ENCODE measurements at places on chromosomes 11 and 22. TPM values are rescaled to one million over a fixed set of nuclear protein-coding genes. Genes with fewer than 3 reads are reported as not detected.

The LSP1 gene
- total RNA-seq: 6.7 TPM

DNA sequence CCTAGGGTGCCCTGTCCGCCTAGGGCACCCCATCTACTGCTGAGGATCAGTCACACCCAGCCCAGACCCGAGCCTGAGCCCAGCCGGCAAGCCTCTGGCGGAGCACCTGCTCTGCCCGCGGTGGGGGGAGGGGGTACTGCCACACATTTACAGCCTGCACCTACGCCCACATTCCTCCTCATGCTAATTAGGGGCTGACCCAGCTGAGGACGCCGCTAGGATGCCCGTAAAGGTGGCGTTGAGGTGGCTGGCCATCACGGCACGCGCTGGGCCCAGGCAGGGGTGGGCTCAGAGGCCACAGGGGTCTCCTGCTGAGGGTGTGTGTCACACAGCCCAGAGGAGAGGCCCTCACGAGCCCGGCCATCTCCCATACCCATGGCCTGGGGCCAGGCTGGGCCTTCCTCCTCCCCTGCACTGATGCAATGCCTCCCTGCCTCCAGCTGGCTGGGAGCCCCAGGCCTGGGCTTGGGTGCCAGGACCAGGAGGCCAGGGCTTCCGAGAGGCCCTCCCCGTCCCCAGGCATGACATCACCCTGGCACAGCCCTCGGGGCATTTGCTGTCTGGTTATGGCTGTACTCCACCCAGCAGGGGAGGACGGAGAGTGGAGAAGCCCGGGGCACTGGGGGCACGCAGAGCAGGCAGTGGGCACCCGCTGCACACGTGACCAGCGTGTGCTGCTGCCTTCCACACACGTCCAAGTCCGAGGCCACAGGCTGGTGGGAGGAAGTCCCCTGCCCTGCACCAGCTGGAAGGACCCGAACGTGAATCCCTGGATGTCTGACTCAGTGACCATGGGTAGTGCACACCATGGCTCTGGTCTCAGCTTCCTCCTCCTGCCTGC, 12.7 kb downstream of the DUSP8 start:
- no peaks in the 10 kb centered on the region for H3K36me3 ChIP-seq
- H3K27me3 ChIP-seq: no peaks in the 10 kb centered on the region
- H3K27ac ChIP-seq: no peak overlapping the region

The LRRN4CL gene
- total RNA-seq: 31.5 TPM

- H3K27ac ChIP-seq: no peak overlapping the region
- DNase-seq: peak; percentile 12
- H3K4me3 ChIP-seq: no peak overlapping the region
Observed at GRCh38 chr11:65868076-65868667, 4.4 kb downstream of the EFEMP2 start.

GRCh38 chr22:39522567-39523300, 2.4 kb downstream of the ATF4 start:
- H3K4me3 ChIP-seq: peak overlapping the region; percentile 90
- no peaks in the 10 kb centered on the region for H3K27me3 ChIP-seq
- H3K4me1 ChIP-seq: peaks cover 7% of the 10 kb centered on the region
- peak; percentile 71 for DNase-seq
- H3K27ac ChIP-seq: peak overlapping the region; percentile 98

The RASD2 gene
- total RNA-seq: under 0.01 TPM

DNA sequence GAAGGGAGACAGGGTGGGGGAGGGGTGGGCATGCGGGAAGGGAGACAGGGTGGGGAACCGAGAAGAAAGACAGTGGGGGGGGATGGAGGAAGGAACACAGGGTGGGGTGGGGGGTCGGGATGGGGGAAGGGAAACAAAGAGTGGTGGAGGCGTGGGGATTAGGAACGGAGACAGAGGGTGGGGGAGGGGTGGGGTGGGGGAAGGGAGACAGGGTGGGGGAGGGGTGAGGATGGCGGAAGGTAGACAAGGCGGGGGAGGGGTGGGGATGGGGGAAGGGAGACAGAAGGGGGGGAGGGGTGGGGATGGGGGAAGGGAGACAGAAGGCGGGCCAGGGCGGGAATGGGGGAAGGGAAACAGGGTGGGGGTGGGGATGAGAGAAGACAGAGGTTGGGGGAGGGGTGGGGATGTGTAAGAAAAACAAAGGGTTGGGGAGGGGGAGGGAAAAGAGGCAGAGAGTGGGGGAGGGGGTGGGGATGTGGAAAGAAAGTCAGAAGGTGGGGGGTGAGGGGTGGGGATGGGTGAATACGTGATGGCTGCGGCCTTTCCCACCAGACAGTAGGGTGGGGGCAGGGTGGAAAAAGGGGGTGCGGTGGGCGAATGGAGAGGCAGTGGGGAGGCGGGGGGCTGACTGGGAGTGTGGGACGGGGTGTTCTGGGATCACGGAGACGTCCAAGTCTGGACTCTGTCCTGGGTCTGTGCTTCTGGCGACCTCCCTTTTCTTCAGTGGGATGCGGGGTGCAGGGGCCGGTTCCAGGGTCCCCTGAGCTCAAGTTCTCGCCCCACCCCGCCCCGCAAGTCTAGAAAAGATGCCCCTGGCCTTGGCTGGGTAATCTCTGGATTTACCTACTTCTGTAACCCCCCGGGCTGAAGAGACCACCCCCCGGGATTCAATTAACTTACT, 744 bp downstream of the PRAME start:
- H3K27me3 ChIP-seq: no peaks in the 10 kb centered on the region
- DNase-seq: no peak
- no peaks in the 10 kb centered on the region for H3K4me1 ChIP-seq

Measured in fibroblast of lung (primary cell).